Uterus (tissue), 4 donors: ENCODE measurements at places on chromosomes 11 and 22. TPM values are rescaled to one million over a fixed set of nuclear protein-coding genes. Genes with fewer than 3 reads are reported as not detected.

Gene LDHAL6A
- not detected for total RNA-seq

GRCh38 chr11:119338318-119338890, 2.3 kb downstream of the C1QTNF5 start:
- peak; percentile 82 for DNase-seq
- H3K27ac ChIP-seq = peak overlapping the region; percentile 95
- H3K36me3 ChIP-seq = no peaks in the 10 kb centered on the region
- H3K27me3 ChIP-seq = no peaks in the 10 kb centered on the region
- peaks cover 21% of the 10 kb centered on the region for H3K4me1 ChIP-seq

Gene ARL2
- total RNA-seq = 120 TPM

Gene CD3E
- not detected for total RNA-seq

Gene AQP11
- 1.9 TPM for total RNA-seq

GRCh38 chr11:45741582-45741981, 63.4 kb upstream of the SLC35C1 start:
- no peaks in the 10 kb centered on the region for H3K4me1 ChIP-seq
- no peak overlapping the region for H3K4me3 ChIP-seq
- no peaks in the 10 kb centered on the region for H3K27me3 ChIP-seq

DNA sequence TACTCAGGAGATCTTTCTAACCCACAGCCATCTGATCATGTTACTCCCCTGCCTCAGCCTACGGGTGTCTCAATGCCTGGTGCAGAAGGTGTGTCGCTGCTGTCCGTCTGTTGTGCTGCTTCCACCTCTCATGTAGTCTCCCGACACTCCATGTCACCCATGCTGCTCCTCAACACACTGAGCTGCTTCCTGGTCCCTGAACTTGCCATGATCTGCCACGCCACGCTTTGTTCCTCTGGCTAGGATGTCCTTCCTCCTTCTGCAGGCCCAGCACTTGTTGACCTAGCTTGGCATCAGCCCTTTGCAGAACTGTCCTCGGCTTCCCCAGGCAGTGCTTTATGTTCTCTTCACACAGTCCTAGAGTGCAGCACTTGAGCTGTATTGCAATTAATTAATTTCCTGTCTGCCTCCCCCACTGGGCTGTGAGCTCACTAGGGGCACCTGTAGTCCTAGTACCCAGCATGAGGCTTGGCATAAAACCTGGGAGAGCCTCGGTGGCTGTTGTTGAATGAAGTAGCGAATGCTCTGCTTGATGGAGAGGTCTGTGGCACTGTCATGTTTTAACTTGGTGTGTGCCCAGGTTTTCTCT, 9.5 kb downstream of the GTPBP1 start:
- H3K36me3 ChIP-seq = no peaks in the 10 kb centered on the region
- H3K4me3 ChIP-seq = no peak overlapping the region
- H3K27me3 ChIP-seq = no peaks in the 10 kb centered on the region
- no peaks in the 10 kb centered on the region for H3K4me1 ChIP-seq

- H3K27ac ChIP-seq = no peak overlapping the region
- no peaks in the 10 kb centered on the region for H3K36me3 ChIP-seq
- H3K27me3 ChIP-seq = no peaks in the 10 kb centered on the region
- no peak overlapping the region for H3K4me3 ChIP-seq
- no peak for DNase-seq
Measured at GRCh38 chr11:88435415-88435814, 97.9 kb upstream of the CTSC start.

- H3K36me3 ChIP-seq = no peaks in the 10 kb centered on the region
- H3K27me3 ChIP-seq = no peaks in the 10 kb centered on the region
- no peak for DNase-seq
- no peak overlapping the region for H3K4me3 ChIP-seq
Measured at GRCh38 chr11:131468565-131468964, 98.2 kb downstream of the NTM start.
